ENCODE measurements at places on chromosomes 11 and 22.
A peak's percentile ranks its signal among the peaks of the same experiment; 100 is the strongest.

DNA sequence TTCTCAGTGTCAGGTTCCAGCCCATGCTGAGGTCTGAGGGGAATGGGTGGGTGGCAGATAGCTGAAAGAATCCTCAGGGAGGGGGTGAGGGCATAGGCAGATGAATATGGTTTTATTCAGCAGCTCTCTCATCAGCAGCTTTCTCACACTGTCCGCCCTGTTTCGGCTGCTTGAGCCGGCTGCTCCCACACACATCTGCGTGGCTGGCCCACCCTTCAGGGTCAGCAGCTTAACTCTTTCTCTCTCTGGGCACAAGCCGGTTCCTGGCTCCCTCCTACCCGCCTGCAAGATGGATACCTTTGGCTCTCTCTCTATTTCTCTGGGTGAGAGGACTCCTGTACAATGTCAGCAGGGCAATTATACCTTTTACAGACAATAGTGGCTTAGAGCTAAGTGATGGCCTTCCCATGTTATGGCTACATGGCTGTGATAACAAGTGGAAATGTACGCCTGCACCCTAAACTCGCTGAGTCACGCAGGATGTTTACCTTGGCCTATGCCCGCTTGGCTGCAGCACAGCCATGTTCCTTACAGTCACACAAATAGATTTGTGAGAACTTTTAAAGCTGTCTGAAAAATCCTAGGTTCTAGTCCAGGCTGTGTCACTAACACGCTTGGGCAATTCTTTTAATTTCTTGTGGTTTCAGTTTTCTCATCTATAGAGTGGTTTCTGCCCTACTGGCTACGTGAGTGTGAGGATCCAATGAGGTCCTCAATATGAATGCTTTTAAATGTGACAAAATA, 4.1 kb downstream of the MMP20 start:
- no peak for DNase-seq

GRCh38 chr11:130694488-130695045, 221.7 kb downstream of the SNX19 start:
- DNase-seq: no peak

GRCh38 chr22:17829695-17830042, 55.4 kb upstream of the BID start:
- no peak for DNase-seq

GRCh38 chr11:58625826-58626460, 3.5 kb downstream of the CNTF start:
- no peak for DNase-seq

DNA sequence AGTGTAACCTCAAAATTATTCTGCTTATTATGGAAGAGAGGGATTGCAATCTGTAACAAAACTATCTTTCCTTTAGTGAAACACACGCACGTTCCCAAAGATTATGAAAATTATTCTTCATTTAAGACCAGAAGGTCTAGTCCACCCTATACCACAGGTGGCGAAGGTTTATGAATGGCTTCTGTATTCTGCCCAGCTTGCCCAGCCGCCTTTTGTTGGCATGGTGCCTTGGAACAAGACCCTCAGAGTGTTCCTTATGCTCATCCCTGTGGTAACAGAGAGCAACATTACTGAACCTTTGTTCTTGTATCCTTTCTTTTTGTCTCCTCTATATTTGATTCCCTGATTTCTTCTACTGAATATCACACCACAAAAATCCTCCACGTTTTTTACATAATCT, 116.4 kb downstream of the FAR1 start:
- DNase-seq: no peak

GRCh38 chr11:125202362-125202880, 37.9 kb downstream of the PKNOX2 start:
- no peak for DNase-seq

DNA sequence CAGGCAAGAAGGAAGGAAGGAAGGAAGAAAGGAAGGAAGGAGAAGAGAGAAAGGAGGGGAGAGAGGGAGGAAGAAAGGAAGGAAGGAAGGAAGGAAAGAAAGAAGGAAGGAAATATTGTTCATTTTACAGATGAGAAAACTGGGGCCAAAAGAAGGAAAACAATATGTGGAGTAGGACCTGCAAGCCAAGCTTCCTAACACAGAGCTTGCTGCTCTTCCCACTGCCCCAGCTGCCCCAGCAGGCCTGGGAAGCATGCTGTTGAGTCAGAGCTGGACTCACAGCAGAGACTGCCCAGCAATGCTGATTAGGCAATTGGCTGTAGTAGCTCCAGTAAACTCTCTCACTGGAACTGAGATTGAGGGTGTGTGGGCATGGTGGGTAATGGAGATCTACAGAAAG, 42.6 kb upstream of the SMCO4 start:
- DNase-seq: no peak

DNA sequence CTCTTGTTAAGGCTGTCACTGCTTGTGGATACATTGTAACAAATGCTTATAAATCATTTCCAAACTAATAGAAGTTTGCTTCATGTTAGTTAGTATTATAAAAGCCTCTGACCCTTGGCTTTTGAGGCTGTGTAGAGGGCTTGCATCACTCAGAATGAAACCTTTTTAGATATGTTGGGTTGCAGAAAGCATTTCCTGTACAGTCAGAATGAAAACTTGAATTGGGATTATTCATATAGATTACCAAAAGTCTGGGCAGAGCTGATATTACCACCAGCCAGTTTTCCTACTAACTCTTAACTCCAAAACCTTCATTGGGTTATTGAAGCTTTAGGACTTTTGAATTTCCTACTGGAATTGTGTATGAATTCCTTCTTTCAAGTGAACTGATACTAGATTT, 12.0 kb downstream of the KMT2A start:
- no peak for DNase-seq

DNA sequence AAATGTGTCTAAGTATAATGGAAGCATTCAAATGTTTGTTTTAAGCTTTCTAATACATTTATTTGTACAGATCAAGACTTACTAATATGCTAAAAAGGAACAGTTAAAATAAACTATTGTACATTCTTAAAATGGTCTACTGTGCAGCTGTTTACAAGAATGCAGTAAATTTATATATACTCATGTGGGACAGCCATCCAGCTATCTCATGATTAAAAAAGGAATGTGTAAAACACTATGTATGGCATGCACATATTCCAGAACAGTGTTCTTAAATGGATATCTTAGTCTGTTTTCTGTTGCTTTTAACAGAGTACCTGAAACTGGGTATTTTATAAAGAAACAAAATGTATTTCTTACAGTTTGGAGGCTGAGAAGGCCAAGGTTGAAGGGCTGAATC, 30.2 kb upstream of the CSTF3 start:
- no peak for DNase-seq

- no peak for DNase-seq
These were observed 829 bp upstream of the APOC3 start for GRCh38 chr11:116828632-116829524.

DNA sequence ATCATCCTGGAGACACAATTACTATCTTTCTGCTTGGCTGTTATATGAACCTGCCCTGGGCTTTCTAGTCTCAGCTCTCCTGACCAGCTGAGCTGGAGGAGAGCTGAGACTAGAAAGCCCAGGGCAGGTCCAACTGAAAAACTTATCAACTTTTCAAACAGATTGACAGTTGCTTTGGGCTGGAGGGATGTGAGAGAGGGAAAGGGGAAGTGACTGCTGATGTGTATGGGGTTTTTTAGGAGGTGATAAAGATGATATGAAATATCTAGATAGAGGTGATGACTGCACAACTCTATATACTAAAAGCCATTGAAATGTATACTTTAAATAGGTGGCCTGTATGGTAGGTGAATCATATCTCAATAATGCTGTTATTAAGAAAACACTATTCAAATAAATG, 60.2 kb upstream of the CHRM4 start:
- no peak for DNase-seq

DNA sequence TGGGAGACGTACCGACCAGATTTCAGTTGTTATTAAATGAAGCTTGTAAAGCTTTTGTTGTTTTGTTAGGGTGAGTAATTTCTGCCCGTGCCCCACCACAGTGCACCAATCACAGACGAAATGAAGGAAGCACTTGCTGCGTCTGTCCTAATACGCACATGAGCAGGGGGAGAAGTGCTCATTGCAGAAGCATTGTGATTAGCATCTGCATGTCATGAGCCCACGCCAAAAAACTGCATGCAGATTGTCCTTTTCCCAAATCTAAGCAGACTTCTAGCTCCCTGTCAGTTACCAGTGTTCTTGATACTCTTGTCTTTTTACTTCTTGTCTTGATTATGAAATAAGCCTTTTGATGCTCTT, 15.5 kb downstream of the RBX1 start:
- DNase-seq: no peak

DNA sequence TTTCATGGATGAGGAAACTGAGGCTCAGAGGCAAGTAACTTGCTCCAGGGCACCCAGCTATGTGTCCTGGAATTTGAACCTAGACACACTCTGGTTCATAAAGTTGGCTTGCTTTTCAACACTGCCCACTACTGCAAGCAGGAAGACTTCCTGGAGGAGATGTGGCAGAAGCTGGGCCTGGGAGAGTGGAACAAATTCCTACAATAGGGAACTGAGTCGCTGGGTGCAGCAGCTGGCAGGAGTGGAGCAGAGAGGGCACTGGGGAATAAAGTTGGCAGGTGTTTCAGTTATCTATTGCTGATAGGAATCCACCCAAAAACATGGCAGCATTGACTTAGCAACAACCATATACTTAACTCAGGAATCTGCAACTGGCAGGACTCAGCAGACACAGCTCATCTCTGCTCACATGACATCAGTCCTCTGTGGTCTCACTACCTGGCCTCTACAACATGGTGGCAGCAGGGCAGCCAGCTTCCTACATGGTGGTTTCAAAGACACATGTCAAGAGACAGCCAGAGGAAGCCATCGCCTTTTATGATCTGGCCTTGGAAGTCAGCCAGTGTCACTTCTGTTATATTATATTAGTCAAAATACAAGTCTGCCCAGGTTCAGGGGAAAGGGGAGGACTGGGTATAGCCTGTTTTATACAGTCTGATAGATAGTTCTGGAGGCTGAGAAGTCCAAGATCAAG, 10.6 kb upstream of the CARD10 start:
- DNase-seq: no peak

GRCh38 chr11:123356539-123356938, 73.5 kb upstream of the GRAMD1B start:
- DNase-seq: no peak

DNA sequence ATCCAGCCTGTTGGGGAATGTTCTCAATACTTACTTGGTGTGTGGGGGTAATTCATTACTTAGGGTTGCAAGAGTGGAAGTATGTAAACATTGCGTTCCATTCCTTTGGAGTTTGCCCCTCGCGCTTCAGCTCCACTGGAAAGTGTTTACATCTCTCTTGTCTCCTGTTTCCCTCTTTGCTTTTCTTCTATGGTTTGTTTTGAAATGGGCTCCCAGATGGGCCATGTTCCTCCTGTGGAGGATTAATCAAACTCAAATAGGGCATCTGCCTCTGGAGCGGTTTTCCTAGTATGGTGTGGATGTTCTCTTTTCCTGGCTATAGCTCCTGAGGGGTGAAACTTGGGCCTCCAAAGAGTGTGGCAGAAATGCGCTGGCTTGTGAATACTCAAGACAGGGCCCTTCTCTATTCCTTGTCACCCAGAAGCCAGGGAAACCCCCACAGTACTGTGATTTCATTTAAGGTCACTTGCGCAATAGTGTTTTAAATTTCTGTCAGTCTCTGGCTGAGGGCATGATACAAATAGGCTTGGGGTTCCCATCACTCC, 51.9 kb downstream of the CD44 start:
- DNase-seq: no peak

GRCh38 chr11:118699506-118700220, 20.2 kb upstream of the TREH start:
- DNase-seq: no peak

DNA sequence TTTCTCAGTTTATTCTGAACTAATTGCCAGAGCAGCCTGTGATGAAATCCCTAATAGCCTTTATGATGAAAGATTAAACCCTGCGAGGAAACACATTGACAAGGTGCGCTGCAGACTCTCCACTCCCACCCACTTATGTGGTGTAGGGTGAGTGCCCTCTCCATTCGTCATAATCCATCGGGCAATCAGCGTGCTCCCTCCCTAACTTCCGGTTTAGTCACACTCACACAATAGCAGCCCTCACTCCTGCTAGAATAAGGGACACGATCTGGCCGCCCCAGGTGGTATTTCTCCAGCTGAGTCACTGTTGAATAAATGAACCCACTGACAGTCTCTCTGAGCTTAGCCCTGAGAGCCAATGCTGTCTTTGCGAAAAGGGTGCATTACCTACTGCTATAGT, 188.3 kb downstream of the OPCML start:
- no peak for DNase-seq

DNA sequence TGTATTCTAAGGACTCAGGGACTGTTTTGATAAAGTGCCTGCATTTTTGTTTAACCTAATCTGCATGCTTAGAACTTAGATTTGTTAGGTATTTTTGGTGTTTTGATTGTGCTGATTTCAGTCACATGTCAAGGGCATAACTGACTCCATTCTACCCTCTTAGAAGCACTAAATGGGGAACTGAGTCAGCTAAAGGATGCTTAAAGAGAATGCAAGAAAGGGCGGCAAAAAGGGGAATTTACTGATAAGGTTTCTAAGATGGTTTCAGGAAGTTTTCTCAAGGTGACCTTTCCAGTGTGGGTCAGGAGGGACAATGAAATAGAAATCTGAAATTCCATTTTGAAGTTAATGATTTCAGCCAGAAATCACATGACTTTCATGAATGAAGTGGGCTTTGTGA, 43.0 kb downstream of the MMP20 start:
- no peak for DNase-seq

DNA sequence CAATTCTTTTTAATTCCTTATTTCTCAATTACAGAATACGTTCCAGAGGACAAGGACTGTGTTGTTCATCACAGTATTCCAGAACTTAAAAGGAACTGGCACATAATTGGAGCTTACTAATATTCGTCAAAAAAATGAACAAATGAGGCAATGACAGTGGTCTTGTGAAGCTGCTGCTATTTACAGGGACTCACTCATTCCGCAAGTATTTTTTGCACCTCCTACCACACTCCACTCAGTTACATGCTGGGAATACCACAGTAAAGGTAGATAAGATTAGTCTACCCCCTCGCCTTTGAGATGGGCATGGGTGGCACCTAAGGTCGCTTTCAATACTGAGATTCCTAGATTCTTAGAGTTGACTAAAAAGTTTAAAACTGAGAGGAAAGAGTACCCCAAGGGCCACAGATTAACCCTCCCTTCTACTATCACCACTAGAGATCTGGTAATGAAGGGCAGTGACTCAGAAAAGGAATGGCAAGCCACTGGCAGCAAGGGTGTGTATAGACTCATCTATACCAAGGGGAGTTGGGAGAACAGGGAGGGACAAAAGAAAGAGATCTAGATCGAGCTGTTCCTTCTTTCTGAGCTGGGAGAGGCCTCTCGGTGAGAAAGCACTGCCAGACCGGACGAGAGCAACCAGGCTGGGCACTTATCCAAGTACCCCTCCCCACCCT, 85.0 kb downstream of the RPL27A start:
- no peak for DNase-seq

GRCh38 chr22:37300551-37301017, 18.3 kb downstream of the CYTH4 start:
- no peak for DNase-seq

DNA sequence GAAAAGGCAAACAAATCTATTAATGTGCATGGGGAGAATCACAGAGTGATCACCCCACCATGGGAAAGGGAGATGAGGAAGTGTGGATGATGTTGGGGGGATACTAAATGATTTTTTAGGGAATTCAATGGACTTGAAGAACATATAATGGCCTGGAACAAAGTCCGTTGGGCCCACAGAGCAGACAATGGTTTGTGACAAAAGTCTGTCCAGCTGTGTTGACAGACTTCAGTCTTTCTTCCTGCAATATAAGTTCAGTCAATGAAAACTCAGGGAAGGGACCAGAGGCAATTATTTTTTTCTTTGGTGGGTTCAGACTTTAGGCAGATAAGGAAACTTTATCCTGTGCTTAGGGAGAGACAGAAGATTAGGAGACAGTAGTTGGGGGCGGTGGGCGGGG, 18.0 kb upstream of the HORMAD2 start:
- DNase-seq: no peak

GRCh38 chr11:102390667-102391465, 43.9 kb downstream of the BIRC2 start:
- peak; percentile 51 for DNase-seq

Data from NCI-H1436 (cell line).